Activated CD4-positive, alpha-beta memory T cell treated with anti-CD3 and anti-CD28 coated beads, Interleukin-2, amount 10 ng/mL, durations not matched to agents 7 days and 5 days (primary cell): ENCODE measurements at places on chromosomes 12 and 14. TPM values are rescaled to one million over a fixed set of nuclear protein-coding genes. Genes with fewer than 3 reads are reported as not detected.

- no peaks in the 10 kb centered on the region for H3K27me3 ChIP-seq
- peaks cover 3% of the 10 kb centered on the region for H3K36me3 ChIP-seq
- DNase-seq = no peak
- peaks cover 1% of the 10 kb centered on the region for H3K4me1 ChIP-seq
- H3K27ac ChIP-seq = no peak overlapping the region
Measured at GRCh38 chr12:32252199-32253073, 145.8 kb downstream of the BICD1 start.

- H3K4me1 ChIP-seq = no peaks in the 10 kb centered on the region
- H3K27me3 ChIP-seq = no peaks in the 10 kb centered on the region
- no peak overlapping the region for H3K4me3 ChIP-seq
- no peaks in the 10 kb centered on the region for H3K36me3 ChIP-seq
- no peak for DNase-seq
Measured at GRCh38 chr14:98606041-98606640, 665.9 kb downstream of the BCL11B start.

GRCh38 chr12:108972358-108972757, 48.5 kb downstream of the SVOP start:
- no peaks in the 10 kb centered on the region for H3K36me3 ChIP-seq
- peaks cover 4% of the 10 kb centered on the region for H3K27me3 ChIP-seq
- DNase-seq = no peak
- H3K4me1 ChIP-seq = no peaks in the 10 kb centered on the region
- H3K27ac ChIP-seq = no peak overlapping the region
- H3K4me3 ChIP-seq = no peak overlapping the region

GRCh38 chr12:96136725-96137378, 57.3 kb upstream of the ELK3 start:
- no peak overlapping the region for H3K4me3 ChIP-seq
- H3K4me1 ChIP-seq = peaks cover 24% of the 10 kb centered on the region
- DNase-seq = no peak

PMCH gene
- 0.70 TPM for total RNA-seq

- H3K4me1 ChIP-seq = peaks cover 26% of the 10 kb centered on the region
- no peaks in the 10 kb centered on the region for H3K27me3 ChIP-seq
- H3K27ac ChIP-seq = peak overlapping the region; percentile 66
- H3K4me3 ChIP-seq = peak overlapping the region; percentile 9
- H3K36me3 ChIP-seq = peaks cover 29% of the 10 kb centered on the region
Measured at GRCh38 chr14:67641902-67642749, 22.4 kb downstream of the ARG2 start.

KCNA5 gene
- total RNA-seq = not detected

MYO1H gene
- total RNA-seq = not detected

DPF3 gene
- total RNA-seq = 14.9 TPM

GRCh38 chr14:77265561-77266335, 5.3 kb downstream of the NGB start:
- H3K4me3 ChIP-seq = no peak overlapping the region
- H3K27ac ChIP-seq = no peak overlapping the region
- DNase-seq = no peak
- H3K27me3 ChIP-seq = peaks cover 47% of the 10 kb centered on the region

GRCh38 chr14:72810201-72810600, 83.7 kb downstream of the DPF3 start:
- H3K27ac ChIP-seq = peak overlapping the region; percentile 85
- H3K4me1 ChIP-seq = peaks cover 36% of the 10 kb centered on the region
- H3K27me3 ChIP-seq = peaks cover 4% of the 10 kb centered on the region
- DNase-seq = peak; percentile 84
- peak overlapping the region; percentile 33 for H3K4me3 ChIP-seq

DPY19L2 gene
- 0.25 TPM for total RNA-seq

DNA sequence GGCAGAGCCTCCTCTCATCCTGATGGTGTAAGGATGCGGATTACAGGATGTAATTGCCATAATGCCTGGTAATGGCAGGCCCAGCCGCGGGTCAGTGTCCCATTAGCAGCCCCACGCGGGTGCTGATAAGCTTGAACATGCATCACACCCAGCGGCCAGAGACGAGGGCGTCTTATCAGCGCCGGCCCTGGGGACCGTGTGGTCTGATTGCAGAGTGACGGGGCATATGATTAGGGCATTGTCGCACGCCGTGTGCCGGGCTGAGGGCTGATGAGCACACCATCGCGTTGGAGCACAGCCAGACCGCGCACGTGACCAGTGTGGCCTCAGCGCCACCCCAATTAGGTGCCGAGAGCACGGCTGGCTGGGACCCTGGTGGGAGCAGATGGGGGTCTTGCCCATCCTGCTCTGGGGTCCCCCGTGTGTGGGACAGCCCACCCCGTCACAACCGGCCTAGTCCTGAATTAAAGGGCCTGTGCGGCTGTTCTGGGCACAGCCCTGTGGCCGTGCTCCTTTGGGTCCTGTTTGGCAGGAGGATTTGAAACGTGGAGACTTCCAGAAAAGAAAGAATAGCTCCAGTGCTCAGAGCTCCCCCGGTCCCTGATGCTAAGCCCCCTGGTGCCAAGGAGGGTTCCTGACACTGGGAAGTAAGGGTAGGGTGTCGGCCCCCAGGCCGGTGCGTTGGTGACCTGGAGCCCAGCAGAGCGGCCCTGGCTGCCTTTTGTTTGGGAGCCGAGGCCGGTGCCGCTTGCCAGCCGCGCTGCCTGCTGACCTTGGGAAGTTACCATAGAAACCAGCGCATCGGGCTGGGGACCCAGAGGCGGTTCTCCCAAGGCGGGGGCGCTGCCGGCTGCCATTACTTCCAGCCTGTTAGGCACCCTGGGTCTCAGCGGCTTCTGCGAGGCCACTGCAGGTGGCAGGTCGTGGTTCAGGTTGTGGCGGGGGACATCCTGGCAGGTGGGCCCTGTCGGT, 20.7 kb downstream of the KIF26A start:
- H3K4me1 ChIP-seq = no peaks in the 10 kb centered on the region
- H3K27ac ChIP-seq = no peak overlapping the region
- no peaks in the 10 kb centered on the region for H3K36me3 ChIP-seq

DNA sequence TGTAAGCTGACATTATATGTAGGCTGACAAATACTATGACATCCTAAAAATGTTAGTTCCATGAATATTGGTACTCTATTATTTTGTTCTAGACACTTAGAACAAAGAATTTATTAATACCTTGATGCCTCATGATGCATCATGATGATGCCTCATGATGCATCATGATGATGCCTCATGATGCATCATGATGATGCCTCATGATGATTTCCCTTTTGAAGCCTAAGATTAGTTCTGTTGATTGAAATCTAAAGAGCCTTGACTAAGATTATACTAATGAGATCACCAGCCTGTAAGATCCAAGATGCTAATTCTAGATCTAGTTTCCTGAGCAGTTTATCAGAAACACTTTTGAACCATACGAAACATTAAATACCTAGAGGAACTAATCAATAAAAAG, 4.6 kb upstream of the CEP128 start:
- H3K27me3 ChIP-seq = peaks cover 16% of the 10 kb centered on the region
- H3K36me3 ChIP-seq = no peaks in the 10 kb centered on the region
- no peak overlapping the region for H3K27ac ChIP-seq
- H3K4me1 ChIP-seq = peaks cover 20% of the 10 kb centered on the region

DNA sequence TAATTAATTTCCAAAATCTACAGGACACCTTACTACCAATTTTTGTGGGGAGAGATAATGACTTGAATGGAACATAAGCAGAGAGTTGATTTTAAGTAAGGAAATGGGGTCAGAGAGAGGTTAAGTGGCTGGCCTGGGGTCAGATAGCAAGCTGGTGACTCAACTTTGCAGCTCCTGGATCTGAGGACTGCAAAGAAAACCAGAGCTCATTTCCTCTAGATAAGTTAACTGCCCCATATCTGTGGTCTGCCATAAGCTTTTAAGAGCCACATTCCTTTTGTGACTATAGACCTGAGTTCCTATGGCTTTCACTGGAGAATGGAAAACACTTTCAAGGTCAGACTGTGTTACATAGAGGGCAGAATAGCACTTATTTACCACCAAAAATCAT, 201.2 kb upstream of the PRICKLE1 start:
- H3K27me3 ChIP-seq = no peaks in the 10 kb centered on the region
- no peak overlapping the region for H3K27ac ChIP-seq
- H3K4me3 ChIP-seq = no peak overlapping the region
- no peak for DNase-seq
- H3K4me1 ChIP-seq = no peaks in the 10 kb centered on the region
- H3K36me3 ChIP-seq = no peaks in the 10 kb centered on the region

DNA sequence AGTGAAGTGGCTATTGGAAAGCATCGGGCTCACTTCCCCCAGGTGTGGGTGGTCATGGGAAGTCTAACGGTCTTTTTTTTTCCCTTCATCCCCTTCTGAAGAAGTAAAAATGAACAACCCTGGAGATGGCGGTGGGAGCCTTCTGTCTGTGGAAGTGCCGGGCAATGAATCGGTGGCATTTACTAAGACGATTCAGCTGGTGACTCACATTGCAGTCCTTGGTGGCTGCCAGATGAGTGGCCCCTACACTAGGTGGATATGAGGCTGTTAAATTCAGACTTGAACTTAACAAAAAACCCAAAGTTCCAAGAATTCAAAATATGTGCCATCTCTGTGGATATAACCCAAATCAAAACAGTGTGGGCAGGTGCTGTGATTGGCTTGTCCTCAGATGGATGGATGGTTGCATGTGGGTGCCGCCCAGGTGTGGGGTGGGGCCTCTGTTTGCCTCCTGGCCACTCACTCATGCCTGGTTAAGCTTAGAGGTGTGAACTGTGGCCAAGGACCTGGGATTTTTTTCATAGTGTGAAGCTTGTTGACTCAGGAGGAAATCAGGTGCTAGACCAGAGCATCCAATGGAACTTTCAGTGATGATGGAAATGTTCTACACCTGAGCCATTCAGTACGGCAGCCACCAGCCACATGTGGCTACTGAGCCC, 176.7 kb upstream of the NOS1 start:
- H3K4me1 ChIP-seq = no peaks in the 10 kb centered on the region
- no peak overlapping the region for H3K4me3 ChIP-seq
- DNase-seq = no peak
- no peaks in the 10 kb centered on the region for H3K36me3 ChIP-seq
- no peaks in the 10 kb centered on the region for H3K27me3 ChIP-seq

ZDHHC22 gene
- not detected for total RNA-seq

TGM1 gene
- total RNA-seq = 4.4 TPM

GRCh38 chr12:27176765-27177164, 67.3 kb upstream of the STK38L start:
- H3K36me3 ChIP-seq = peaks cover 10% of the 10 kb centered on the region
- no peak overlapping the region for H3K27ac ChIP-seq

CLEC2A gene
- not detected for total RNA-seq

GRCh38 chr12:131919366-131920156, 9.5 kb upstream of the PUS1 start:
- H3K4me3 ChIP-seq = no peak overlapping the region
- peaks cover 1% of the 10 kb centered on the region for H3K36me3 ChIP-seq
- no peak overlapping the region for H3K27ac ChIP-seq
- peaks cover 3% of the 10 kb centered on the region for H3K4me1 ChIP-seq

- no peak for DNase-seq
- H3K27me3 ChIP-seq = no peaks in the 10 kb centered on the region
- H3K4me3 ChIP-seq = no peak overlapping the region
Measured at GRCh38 chr14:69464829-69465228, 19.7 kb upstream of the PLEKHD1 start.

DNA sequence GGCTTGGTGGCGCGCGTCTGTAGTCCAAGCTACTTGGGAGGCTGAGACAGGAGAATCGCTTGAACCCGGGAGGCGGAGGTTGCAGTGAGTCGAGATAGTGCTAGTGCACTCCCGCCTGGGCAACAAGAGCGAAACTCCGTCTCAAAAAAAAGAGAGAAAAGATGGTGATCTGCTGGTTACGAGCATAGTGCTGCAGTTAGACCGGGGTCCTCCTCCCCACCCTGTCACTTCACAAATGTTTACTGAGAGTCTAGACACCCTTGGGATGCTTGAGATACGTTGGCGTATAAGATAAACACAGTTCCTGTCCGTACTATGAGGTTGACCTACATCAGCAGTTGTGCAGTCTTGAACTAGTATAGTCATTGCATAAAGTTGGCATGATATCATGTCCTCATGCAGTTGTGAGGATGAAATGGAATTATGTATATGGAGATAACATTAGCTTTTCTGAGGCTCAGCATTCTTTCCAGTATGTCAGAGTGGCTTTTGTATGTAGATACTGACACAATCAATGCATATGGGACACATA, 787 bp downstream of the ACAD10 start:
- H3K4me1 ChIP-seq = peaks cover 38% of the 10 kb centered on the region
- no peak for DNase-seq
- peak overlapping the region; percentile 99 for H3K4me3 ChIP-seq
- no peaks in the 10 kb centered on the region for H3K27me3 ChIP-seq
- peak overlapping the region; percentile 88 for H3K27ac ChIP-seq

DNA sequence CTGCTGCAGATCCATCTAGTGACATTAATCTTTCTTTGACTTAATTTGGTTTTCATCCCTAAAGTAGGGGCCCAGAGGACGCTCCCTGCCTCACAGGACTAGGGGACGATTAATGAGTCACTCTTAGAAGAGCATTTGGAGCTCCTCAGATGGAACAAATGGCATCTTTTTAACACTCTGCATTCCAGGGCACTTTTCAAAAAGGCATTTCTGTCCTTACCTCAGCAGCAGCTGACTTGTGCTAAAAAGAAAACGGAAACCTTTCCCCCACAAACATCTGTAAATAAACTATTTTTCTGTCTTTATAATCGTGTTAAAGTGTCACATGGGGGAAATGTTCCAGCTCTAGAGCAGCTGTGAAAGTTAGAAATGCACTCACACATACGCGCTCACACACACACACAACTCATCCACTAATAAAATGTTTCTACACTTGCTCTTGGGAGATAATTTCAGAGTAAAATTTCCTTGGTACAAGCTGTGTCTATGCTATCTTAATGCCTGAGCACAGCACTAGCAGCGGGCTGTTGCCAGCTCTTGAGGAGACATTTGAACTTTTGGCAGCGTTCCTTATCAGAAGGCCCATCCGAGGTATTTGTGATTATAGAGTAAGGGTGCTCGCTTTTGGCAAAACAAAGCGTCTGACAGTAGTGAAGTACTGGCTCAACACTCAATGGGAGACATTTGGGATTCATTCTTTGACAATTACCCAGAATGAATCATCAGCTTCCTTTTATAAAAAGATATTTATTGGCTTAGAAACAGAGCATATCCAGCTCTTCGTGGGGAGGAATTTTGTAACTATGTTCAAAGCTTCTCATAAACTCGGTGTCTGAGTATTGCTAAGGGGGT, 141.3 kb downstream of the PLXNC1 start:
- H3K4me3 ChIP-seq = no peak overlapping the region
- DNase-seq = no peak
- no peak overlapping the region for H3K27ac ChIP-seq

DNA sequence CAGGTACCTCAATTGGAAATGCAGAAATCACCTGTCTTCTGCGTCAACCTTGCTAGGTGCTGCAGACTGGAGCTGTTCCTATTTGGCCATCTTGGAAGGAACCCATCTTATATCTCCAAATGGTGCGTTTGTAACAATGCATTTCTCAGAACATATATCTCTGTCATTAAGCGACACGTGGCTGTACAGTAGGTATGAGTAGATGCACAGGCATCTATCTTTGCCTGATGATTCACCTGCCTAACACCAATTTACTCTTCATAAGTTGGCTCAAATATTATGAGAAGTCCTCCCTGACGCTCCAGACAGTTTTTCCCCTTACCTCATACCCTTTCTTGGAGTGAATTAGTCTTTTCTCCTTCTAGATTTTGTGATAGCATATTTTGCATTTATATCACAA, 44.2 kb downstream of the GPR137C start:
- no peak overlapping the region for H3K4me3 ChIP-seq
- H3K36me3 ChIP-seq = no peaks in the 10 kb centered on the region
- DNase-seq = no peak
- H3K27me3 ChIP-seq = peaks cover 21% of the 10 kb centered on the region
